ENCODE measurements at places on chromosomes 6 and 20. TPM values are rescaled to one million over a fixed set of nuclear protein-coding genes. Genes with fewer than 3 reads are reported as not detected.

DNA sequence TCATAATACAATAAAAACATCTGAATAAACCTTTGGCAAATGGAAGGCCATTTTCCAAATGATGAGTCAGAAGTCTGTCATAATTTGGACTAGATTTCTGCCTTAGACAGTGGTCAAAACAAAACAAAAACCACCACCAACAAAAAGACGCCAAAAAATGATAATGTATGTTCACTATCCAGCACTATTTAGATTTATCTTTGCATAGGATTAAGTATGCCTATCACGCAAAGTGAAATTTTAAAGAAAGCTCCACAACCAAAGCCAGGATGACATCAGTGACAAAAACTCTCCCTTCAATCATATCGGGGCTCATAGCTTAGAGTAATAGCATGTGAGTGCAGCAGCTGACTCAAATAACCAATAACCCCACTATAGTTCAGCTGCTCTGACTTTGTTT is 201.9 kb downstream of the MOXD1 start:
- DNase-seq, result no peak
- H3K4me3 ChIP-seq, result no peak overlapping the region
- no peaks in the 10 kb centered on the region for H3K4me1 ChIP-seq
- H3K36me3 ChIP-seq, result no peaks in the 10 kb centered on the region
- H3K27ac ChIP-seq, result no peak overlapping the region

GRCh38 chr20:5222919-5223634 is 93.7 kb downstream of the PROKR2 start:
- peaks cover 2% of the 10 kb centered on the region for H3K4me1 ChIP-seq
- H3K27me3 ChIP-seq, result no peaks in the 10 kb centered on the region
- no peak overlapping the region for H3K4me3 ChIP-seq
- no peaks in the 10 kb centered on the region for H3K36me3 ChIP-seq
- DNase-seq, result peak; percentile 47

DNA sequence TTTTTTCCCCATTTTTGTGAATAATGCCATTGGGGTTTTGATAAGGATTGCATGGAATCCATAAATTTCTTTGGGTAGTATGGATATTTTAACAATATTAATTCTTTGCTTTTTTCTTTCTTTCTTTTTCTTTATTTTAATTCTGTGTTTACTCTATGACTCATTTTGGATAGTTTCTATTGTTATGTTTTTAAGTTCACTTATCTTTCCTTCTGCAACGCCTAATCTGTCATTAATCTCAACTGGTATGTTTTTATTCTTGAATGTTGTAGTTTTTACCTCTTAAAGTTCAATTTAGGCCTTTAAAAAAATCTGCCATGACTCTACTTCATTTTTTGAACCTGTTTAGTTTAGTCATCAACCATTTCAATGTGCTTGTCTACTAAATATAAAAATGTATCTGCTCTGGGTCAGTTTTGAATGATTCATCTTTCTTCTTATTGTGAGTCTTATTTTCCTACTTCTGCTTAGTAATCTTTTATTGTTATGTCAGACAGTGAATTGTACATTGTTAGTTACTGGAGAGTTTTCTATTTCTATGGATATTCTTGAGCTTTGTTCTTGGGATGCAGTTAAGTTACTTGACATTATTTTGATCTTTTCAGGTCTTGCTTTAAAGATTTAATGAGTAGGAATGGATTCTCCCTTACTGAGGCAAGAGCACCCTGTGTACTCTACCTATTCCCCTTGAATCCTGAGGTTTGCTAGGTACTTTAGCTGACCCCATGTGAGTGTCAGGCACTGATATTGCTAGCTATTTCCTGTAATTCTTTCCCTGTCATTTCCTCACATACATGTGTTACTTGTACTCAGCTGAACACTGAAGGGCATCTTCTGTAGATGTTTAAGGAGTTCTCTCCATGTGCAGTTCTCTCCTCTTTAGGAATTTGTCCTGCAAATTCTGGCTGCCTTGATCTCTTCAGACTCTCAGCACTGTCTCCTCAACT is 104.2 kb downstream of the TFAP2B start:
- H3K36me3 ChIP-seq, result no peaks in the 10 kb centered on the region
- no peak for DNase-seq
- H3K27me3 ChIP-seq, result no peaks in the 10 kb centered on the region

GRCh38 chr6:133170602-133171001 is 70.6 kb upstream of the EYA4 start:
- no peak overlapping the region for H3K27ac ChIP-seq
- no peaks in the 10 kb centered on the region for H3K27me3 ChIP-seq
- H3K4me3 ChIP-seq, result no peak overlapping the region
- no peaks in the 10 kb centered on the region for H3K36me3 ChIP-seq
- no peak for DNase-seq

- DNase-seq, result no peak
- no peak overlapping the region for H3K27ac ChIP-seq
- peaks cover 18% of the 10 kb centered on the region for H3K4me1 ChIP-seq
- no peaks in the 10 kb centered on the region for H3K27me3 ChIP-seq
- H3K36me3 ChIP-seq, result peaks cover 2% of the 10 kb centered on the region
Observed at GRCh38 chr20:34049897-34050695, 56.4 kb downstream of the RALY start.

DNA sequence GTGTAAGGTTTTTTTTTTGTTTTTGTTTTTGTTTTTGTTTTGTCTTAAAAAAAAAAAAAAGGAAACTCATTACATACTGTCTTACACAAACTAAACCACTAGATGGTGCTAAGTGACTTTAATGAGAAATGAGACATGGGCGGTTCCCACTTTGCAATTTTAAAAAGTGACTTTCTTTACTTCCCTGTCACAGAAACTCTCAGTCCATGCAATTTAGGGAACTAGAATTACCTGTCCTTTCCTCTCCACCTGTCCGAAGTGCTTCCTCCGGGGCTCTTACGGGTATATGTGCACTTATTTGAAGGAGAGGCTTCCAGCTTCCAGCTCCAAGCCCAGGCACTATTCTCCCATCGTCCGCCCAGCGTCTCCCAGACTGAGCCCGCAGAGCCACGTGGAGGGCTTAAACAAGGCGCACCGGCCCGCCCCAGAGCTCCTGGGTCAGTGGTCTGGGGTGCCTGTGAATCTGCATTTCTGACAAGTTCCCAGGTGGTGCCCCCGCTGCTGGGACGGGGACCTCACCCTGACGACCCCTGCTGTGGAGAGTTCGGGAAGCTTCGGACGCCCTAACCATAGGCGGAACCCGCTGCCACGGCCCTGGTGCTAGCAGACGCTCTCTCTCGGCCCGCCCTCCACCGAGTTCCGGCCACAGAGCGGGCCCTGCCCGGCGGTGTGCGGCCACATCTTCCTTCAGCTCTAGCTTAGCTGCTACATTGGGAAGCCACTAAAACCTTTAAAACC is 26.1 kb downstream of the BFSP1 start:
- H3K4me3 ChIP-seq, result peak overlapping the region; percentile 83
- peak; percentile 67 for DNase-seq
- H3K27me3 ChIP-seq, result peaks cover 10% of the 10 kb centered on the region
- no peaks in the 10 kb centered on the region for H3K36me3 ChIP-seq
- peaks cover 42% of the 10 kb centered on the region for H3K4me1 ChIP-seq
- peak overlapping the region; percentile 88 for H3K27ac ChIP-seq

DNA sequence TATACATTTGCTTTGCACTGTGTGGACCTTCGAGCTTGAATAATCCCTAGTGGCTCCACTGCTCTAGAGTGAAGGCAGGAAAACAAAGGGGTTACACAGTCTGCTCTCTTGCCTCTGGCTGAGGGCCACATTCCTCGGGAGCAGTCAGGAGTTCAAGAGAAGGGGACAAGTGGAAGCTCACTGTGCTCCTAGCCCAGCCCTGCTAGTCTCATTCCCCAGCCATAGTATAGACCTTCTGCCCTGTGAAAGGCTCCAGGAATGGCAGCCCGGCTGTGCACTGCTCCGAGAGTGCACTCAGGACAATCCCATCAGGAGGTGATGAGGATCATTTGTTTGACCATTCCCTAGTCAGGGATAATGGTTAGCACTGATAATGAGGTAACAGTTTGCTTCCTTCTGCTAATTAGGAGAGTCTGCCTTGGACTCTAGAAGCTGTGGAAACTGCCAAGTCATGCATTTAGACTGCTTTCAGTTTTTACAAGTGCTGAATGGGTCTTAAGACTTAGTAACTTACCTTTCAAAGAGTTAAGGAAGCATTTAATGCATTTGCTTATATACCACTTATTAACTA is 8.5 kb downstream of the IYD start:
- no peak overlapping the region for H3K27ac ChIP-seq
- no peaks in the 10 kb centered on the region for H3K4me1 ChIP-seq
- no peak overlapping the region for H3K4me3 ChIP-seq
- H3K27me3 ChIP-seq, result peaks cover 34% of the 10 kb centered on the region
- H3K36me3 ChIP-seq, result no peaks in the 10 kb centered on the region

SUMO4 gene
- 7.8 TPM for total RNA-seq

MDC1 gene
- total RNA-seq, result 88.3 TPM

MOCS1 gene
- total RNA-seq, result 1.6 TPM

All from activated T-helper 2 cell treated with anti-CD3 and anti-CD28 coated beads, Interferon-gamma antibody, Interleukin-2, Interleukin-4, amounts not matched to agents 10 μg/mL and 5 μg/mL and 100 μg/mL, durations not matched to agents 14 hours and 24 hours and 36 hours (primary cell).